ENCODE measurements at places on chromosomes 13 and 19. TPM values are rescaled to one million over a fixed set of nuclear protein-coding genes. Genes with fewer than 3 reads are reported as not detected.

The SPIB gene
- 280 TPM for total RNA-seq

The ADPRHL1 gene
- 0.84 TPM for total RNA-seq

DNA sequence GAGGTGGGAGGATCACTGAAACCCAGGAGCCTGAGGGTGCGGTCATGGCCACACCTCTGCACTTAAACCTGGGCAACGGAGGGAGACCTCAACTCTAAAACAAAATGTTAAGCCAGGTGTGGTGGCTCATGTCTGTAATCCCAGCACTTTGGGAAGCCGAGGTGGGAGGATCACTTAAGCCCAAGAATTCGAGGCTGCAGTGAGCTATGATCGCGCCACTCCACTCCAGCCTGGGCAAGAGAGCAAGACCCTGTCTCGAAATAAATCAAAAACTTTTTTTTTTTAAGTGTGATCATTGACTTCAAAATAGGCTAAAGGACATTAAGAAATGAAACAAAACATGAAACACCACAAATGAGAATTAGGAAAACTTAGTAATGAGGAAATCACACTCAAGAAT is 16.3 kb upstream of the ADPRHL1 start:
- DNase-seq = no peak

DNA sequence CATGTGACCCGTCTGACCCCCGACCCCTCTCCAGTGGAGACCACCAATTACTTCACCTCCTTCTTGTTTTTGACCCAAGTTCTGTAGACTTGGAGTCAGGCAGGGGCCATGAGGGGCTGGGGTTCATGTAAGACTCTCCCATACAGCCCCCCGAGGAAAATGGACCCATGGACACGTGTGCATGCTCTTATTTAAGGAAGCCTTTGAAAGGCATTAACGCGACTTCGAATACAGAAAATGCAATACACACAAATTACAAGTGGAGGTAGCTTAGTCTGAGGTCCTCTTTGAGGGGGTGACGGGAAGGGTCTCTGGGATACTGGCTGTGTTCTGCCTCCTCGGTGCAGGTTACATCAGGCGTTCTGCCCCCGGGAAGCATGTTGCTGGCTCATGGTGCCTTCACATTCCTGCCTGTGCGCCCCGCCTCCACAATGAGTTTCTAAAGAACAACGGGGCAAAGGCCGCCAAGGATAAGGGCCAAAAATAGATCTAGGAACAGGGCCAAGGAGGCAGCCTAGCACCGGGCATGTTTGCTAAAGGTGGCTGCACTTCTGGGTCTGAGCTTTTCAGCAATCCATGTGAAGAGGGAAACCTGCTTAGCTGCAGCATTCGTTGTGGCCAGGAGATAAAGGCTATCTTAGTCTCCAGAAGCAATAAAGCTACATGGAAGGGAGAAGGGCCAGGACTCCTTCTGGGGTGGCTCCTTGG is 54.5 kb downstream of the RAB20 start:
- DNase-seq = no peak

The PBX4 gene
- total RNA-seq = 19.4 TPM

The BCAM gene
- total RNA-seq = not detected

The ZNF442 gene
- total RNA-seq = 8.7 TPM

The ZNF581 gene
- 42.7 TPM for total RNA-seq

DNA sequence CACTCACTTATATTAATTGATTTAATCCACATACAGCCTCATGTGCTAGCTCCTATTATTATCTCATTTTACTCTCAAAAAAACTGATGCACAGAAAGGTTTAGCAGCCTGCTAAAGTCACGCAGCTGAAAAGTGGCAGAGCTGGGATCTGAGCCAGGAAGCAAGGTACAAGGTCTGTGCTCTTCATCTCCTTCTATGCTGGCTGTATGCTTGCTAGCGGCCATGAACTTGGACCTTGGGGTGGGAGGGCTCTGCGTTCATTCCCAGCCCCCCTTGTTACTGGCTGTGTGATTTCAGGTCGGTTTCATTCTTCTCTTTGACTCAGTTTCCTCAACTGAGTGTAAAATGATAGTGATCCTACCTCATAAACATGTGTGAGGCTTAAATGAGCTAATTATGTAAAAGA is 69.8 kb downstream of the ALOX5AP start:
- DNase-seq = no peak

The SMIM44 gene
- total RNA-seq = not detected

GRCh38 chr19:4352701-4353121 is 9.3 kb downstream of the MPND start:
- DNase-seq = no peak

DNA sequence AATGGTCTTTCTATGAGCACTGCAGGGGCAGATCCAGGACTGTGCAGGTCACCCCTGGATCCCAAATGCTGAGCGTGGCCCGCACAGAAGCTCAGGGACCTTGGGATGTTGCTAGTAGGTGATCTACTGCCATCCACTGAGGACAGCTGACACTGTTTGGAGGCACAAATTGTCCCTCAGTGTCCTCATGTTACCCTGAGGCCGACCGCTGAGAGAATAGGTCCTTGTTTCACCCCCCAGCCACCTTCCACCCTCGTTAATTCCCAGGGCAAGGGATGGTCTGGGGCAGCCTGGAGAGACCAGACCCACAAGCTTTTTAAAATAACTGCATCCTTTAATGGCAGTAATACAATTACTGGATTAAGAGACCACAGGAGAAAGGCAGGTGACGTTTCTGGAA is 15.4 kb upstream of the TMEM160 start:
- no peak for DNase-seq

The ERICH4 gene
- total RNA-seq = not detected

DNA sequence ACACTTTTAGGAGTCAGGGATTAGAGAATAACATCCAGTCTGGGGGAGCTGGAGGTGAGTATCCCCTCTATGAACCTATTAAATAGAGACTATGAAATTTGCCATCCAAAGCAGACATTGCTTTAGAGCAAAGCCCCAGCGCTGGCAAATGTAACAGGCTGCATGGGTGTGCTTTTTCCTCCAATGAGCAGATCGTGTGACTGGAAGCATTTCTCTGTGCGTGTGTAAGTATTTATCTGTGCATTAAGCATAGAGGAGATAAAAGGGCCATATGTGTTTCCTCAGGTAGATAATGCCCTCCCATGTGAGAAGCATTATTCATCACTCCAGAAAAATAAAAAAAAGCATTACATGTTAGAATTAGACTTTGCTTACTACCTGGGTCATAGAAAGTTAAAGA is 924 bp downstream of the TNFSF13B start:
- DNase-seq = no peak

DNA sequence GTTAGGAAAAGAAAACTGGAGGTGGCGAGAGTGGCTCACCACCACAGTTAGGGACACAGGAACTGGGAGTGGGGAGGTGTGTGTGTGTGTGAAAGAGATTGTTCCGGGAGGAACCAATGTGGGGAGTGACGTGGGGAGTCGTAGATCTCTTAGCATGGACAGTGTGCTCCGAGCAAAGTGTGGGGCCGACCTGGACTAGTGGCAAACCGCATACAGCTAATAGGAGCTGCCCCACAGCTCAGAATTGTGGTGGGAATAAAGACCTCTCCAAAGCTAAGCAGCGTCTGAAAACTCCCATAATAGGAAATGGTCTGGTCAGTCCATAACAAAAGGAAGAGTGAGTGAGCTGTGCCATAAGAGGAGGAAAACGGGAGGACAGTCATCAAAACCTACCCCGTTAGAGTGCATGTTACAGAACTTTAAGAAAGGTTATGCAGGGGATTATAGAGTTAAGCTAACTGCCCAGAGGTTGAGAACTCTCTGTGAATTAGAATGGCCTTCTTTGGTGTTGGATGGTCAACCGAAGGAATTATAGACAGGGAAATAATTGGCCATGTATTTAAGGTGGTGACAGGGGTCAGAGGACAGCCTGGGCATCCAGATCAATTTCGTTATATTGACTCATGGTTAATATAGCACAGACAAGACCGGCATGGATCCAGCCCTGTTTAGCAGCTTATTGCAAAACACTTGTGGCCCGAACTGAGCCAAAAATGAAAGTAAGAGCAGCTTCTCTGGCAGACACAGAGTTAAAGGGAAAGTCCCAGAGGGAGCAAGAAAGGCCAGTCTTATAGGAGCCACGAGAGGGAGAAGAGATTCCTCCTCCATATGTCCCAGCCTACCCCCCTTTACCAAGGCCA is 8.9 kb upstream of the SLC15A1 start:
- no peak for DNase-seq

The TLE2 gene
- total RNA-seq = 0.66 TPM

- DNase-seq = no peak
Observed at GRCh38 chr13:80166352-80166751, 174.6 kb downstream of the SPRY2 start.

The ZNF433 gene
- total RNA-seq = 6.9 TPM

GRCh38 chr13:26220575-26220974 is 1.5 kb downstream of the RNF6 start:
- DNase-seq = no peak

The UBE2L5 gene
- total RNA-seq = 0.42 TPM

The CCNA1 gene
- 0.32 TPM for total RNA-seq

The ATP7B gene
- total RNA-seq = 0.40 TPM
